RCC 7860 (cell line): ENCODE measurements at places on chromosomes 7 and 10.

GRCh38 chr7:130381468-130382312, 1.4 kb downstream of the CPA1 start:
- DNase-seq, result no peak

GRCh38 chr7:16564023-16564380, 37.4 kb downstream of the LRRC72 start:
- no peak for DNase-seq

- DNase-seq, result peak; percentile 14
Observed at GRCh38 chr10:664301-664700, 25.2 kb downstream of the DIP2C start.

DNA sequence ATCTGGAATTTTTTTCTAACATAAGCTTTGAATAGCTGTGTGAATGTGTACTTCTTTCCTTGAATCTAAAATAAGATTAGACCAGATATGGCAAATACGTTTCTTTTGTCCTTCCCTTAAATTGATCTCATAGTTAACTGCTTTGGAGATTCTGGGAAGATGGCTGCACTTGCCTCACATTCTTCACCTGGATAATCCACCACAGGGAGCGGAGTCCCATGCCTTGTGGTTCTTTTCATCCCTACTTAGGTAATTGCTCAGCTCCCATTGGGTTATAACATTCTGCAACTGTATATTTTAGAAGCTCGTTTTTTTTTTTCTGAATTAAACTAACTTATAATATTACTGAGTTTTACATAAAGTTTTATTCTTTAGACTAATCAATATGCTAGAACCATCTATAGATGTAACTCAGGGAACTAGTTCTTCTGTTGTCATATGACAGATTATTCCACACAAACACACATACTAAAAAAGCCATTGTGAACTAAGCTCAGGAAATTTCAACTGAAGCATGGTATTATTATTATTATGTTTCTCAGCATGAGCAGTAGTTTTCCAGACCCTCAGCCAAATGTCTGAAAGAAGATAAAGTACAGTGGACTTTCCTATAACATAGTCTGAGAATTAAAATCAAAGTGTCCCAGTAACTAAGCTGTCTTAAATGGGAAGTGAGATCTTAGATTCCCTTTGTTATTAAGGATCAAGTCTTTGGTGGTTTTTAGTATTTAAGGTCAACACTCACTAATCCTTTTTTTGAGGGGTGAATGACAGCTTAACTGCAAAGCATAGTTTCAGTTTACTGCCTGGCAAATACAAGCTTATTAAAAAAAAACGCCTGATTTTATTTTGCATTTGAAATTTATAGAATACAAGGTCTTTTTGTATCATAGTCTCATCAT, 182.3 kb downstream of the PPP1R9A start:
- DNase-seq, result no peak

DNA sequence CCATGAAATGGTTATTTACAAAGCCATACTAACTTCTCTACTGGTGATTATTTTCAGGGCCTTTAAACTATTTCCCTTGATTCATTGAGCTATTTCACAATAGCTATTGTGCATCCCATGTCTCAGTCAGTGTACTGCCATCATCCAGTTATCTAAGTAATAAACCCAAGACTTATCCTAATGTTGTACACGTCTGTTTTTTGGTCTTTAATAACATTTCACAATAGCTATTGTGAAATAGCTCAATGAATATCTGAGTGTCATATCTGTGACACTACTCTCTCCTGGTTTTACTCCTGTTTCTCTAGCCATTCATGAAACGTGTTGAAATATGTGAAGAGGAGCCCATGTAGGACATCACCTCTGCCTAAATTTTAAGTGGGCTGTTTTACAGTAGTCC, 36.5 kb upstream of the TMEM140 start:
- no peak for DNase-seq

- DNase-seq, result no peak
Observed at GRCh38 chr7:22588351-22588750, 88.4 kb upstream of the STEAP1B start.

DNA sequence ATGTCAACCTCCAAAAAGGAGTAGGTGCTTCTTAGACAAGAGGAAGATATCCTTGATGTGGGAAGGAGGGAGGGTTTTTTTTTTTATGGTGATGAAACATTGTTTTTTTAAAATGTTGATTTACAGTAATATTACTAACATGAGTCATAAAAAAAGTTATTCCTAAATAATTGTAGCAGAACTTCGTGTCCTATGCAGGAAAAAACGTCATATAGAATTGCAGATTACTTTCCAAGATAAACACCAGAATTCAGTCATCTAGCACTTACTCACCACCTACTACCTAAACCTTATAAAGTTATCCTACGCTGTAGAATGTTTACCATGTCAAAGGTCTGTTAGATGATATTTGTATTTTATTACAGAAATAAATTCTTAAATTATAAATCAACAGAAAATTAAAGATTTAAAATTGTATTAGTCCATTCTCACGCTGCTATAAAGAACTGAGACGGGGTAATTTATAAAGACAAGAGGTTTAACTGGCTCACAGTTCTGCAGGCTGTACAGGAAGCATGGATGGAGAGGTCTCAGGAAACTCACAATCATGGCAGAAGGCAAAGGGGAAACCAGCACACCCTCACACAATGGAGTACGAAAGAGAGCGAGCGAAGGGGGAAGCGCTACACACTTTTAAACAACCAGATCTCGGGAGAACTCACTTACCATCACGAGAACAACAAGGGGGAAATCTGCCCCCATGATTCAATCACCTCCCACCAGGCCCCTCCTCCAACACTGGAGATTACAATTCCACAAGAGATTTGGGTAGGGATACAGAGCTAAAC, 105.2 kb upstream of the NEBL start:
- no peak for DNase-seq

- no peak for DNase-seq
Observed at GRCh38 chr10:55837273-55837672, 523.8 kb downstream of the ZWINT start.

- no peak for DNase-seq
Observed at GRCh38 chr10:3980144-3980543, 195.1 kb upstream of the KLF6 start.

DNA sequence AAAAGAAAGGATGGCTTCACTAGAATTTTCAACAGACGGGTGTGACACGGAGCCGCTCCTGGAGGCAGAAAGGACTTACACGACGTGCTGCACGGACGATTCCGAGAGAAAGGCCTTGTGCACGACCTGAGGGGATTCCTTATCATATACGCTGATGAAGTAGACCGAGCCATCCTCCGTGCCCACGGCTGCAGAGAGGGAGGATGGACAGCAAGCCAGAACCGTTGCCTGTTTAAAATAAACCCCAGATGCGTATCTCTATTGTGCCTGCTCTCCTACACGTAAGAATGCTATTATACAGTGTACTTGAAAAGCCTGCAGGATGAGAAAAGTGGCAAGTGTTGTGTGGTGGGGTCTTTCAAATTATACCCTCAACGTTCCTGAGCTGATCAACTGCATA, 38.4 kb downstream of the CFAP43 start:
- no peak for DNase-seq

DNA sequence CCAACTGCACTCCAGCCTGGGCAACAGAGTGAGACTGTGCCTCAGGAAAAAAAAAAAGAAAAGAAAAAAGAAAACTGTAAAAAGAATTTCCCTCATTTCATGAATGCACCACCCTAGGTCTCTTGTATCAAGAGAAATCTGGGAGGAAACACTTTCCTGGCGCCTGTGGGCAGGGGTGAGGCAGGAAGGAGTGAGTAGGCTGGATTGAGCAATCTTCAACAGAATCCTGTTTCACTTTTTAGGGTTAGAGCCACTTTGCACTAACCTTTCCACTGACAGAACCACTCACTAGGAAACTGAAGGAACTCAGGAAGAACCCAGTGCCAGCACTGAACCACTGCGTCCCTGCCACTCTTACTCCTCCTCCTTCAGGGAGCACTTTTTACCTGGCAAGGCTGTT, 282.1 kb downstream of the CCDC3 start:
- no peak for DNase-seq

DNA sequence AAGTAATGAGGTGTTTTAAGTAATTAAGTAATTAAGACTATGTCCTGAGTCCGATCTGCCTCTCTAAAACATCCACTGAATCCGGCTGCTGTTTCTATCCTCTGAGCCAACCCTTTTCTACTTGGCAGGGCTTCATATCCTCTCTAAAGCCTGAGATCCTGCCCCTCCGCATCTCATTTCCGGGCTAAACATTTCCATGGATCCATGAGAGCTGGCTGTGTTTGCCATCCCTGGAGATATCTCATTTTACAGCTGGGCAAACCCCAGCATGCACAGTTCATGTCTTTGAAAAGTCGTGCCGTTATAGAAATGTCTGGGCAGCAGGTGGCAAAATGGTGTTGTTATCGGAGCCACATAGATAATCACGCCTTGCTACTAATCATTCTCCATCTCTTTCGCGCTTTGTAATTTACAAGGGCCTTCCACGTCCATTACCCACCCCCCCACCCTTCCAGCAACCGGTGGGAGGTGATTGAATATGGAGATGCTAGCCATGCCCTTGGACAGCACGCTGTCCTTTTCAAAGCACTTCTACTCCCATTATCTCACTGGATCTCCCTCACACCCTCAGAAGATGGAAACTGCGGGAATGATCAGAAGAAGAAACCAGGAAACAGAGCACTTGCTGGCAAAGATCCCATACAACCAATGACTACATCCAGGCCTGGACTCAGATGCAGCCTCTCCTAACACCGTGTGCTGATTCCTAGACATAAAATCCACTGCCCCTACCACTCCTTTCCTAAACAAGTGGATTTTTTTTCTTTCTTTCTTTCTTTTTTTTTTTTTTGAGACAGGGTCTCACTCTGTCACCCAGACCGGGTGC, 1189.2 kb downstream of the TYW1 start:
- no peak for DNase-seq

GRCh38 chr7:105718511-105718925, 137.2 kb upstream of the EFCAB10 start:
- no peak for DNase-seq

DNA sequence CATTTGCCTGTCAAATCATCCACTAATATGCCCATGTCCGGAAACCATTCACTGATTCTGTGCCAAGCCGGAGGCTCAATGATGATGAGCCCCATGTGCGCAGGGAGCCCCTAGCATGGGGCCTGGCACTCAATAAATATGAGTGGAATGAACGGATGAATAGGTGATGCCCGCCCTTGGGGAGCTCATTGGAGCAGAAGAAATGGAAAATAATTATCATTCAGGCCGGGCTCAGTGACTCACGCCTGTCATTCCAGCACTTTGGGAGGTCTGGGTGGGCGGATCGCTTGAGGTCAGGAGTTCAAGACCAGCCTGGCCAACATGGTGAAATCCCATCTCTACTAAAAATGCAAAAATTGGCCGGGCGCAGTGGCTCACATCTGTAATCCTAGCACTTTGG, 11.0 kb downstream of the RHBDD2 start:
- DNase-seq, result peak; percentile 12

GRCh38 chr10:15739254-15739970, 19.7 kb upstream of the ITGA8 start:
- DNase-seq, result no peak

GRCh38 chr10:73485320-73485719, 10.5 kb downstream of the PPP3CB start:
- DNase-seq, result no peak

GRCh38 chr10:45433716-45434469, 59.9 kb downstream of the ALOX5 start:
- no peak for DNase-seq

- peak; percentile 17 for DNase-seq
Observed at GRCh38 chr7:16921644-16922257, 40.0 kb upstream of the AGR3 start.

- DNase-seq, result no peak
Observed at GRCh38 chr7:25951414-25952260, 200.4 kb upstream of the NFE2L3 start.

- DNase-seq, result no peak
Observed at GRCh38 chr10:74391786-74392185, 240.8 kb downstream of the ADK start.

DNA sequence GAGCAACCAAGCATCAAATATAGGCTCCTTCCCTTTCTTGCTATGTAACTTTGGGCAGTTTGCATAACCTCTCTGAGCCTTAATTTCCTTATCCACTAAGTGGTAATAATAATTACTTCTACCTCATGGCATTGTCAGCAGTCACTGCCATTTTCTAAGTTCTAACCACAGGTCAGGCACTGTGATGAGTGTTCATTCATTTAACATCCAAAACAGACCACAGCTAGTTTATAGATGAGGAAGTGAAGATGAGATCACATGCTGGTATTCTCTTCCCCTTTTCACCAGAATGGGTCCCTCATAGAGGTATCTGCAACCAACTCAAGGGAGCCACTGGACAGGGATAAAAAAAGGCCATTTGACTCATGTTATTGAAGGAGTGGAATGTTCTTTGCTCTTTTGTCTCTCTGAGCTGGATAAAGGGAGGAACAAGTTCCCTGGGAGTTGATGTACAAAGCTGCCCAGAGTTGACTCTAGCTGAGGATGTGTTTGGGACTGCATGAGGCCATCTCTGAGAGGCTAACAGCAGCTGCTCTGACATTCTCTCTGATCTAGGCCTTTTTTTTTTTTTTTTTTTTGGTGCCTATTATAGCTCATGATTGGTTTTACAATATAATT, 65.0 kb downstream of the DNAJC12 start:
- DNase-seq, result no peak

DNA sequence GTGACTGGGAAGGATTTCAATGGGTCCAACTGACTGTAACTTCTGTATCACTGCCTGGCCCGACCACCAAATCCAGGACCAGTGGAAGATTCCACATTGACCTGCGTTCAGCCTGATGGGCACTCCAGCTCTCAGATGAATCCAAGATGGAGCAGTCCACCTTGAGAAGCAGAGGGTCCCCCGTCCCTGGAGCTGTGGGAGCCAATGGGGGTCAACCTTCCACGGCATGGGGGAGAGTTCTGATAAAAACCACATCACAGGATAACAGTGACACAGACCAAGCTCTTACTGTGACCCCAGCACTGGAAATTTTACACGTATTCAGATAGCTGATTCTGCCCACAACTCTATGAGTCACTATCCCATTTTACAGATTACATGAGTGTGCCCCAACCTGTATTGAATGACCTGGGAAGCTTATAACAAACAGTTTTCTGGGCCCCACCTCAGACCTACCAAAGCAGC, 11.2 kb downstream of the ZCCHC24 start:
- peak; percentile 47 for DNase-seq

DNA sequence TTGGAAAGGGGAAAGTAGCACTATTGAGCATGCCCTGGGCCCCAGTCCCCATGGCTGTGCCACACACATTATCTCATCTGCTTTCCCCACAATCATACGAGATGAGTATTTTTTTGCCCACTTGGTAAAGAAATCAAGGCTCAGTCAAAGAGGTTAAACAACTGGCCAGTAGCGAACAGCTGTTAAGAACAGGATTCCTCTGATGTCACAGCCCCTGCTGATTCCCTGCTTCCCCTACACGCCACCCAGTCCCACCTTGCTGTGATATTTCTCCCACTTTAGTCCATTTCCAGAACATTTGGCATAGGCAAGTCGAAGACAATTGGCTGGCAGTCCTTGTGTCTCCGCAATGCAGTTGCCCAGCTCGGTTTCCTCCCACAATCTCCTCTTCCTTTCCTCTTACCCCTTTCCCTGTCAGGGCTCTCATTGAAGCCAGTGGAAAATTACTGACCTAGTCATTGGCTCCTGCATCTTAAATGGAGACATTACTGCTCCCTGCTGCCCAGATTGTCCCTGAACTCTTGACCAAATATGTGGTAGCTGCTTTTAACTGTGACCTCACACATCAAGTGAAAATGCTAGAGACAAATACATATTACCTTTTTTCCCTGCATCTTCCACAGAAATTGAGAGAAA, 56.5 kb upstream of the EEPD1 start:
- DNase-seq, result no peak

- DNase-seq, result no peak
Observed at GRCh38 chr7:157558061-157558460, 221.3 kb downstream of the DNAJB6 start.

GRCh38 chr7:149239345-149240143, at the start of gene ZNF212:
Gene ZNF212 (plus strand): TSS chr7:149239651. CDS start chr7:149239779, 128 bp downstream.
- peak; percentile 88 for DNase-seq
